ENCODE measurements at places on chromosomes 4 and X.

DNA sequence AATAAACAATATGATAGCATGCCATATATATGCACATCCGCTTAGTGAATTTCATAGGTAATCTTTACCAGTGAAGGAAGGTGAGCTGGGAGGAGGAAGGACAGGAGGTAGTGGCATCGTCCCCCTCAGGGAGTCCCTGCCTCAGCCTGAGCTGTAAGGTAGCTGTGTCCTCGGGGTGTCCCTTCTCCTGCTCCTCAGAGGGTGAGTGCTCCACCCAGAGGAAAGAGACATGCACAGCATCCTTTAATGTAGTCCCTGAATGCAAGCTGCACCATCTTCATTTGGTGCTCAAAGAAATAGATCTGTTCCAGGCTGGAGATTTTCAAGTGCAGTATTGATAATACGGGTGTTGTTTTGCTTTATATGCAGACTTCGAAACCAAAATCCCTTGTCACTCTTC is 330.4 kb upstream of the SFRP2 start:
- DNase-seq = no peak

GRCh38 chr4:140188975-140189374 is 35.0 kb upstream of the MAML3 start:
- no peak for DNase-seq

DNA sequence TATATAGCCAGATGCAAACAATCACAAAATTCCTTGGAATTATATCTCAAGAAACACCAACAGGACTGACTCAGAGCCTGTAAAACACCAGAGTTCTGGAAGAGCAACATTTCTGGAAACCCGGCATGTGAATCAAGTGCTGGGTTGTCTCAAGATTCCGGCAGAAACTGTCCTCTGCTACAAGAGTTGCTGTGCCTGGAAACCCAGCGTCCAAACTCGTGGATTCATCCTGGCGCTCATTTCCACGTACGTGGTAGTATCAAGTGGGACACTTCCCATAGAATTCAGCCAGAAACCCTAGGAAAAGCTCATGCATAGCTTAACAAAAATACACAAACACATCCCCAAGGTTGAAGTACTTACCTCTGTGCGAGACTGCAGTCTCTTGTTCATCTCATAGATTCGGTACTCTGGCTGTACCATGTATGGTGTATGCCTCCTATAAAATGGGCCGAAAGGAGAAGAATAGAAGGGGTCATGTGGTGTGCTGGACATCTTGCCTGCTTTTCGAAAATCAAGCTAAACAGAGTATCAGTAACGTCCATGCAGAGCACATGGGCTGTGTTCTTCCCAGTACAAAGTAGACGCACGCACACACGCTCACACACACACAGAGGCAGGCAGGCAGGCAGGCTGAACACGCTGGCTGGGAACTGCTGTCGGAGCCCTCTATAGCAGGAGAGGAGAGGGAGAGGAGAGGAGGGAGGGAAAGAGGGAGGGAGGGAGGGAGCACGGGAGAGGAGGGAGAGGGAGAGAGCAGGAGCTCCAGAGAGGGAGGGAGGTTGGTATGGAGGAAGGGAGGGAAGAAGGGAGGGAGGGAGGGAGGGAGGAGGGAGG is at the start of gene LDB2:
Gene LDB2, minus strand, starts transcription at position 655 of the 837 bp plus-strand sequence.
- DNase-seq = no peak

- no peak for DNase-seq
These were observed 165.1 kb downstream of the GPAT3 start for GRCh38 chr4:83701041-83701440.

GRCh38 chr4:167944721-167945120 is 147.6 kb upstream of the ANXA10 start:
- no peak for DNase-seq

GRCh38 chr4:188117631-188118324 is 8.4 kb upstream of the TRIML2 start:
- no peak for DNase-seq

GRCh38 chr4:156473151-156473550 is 498.4 kb downstream of the PDGFC start:
- no peak for DNase-seq

DNA sequence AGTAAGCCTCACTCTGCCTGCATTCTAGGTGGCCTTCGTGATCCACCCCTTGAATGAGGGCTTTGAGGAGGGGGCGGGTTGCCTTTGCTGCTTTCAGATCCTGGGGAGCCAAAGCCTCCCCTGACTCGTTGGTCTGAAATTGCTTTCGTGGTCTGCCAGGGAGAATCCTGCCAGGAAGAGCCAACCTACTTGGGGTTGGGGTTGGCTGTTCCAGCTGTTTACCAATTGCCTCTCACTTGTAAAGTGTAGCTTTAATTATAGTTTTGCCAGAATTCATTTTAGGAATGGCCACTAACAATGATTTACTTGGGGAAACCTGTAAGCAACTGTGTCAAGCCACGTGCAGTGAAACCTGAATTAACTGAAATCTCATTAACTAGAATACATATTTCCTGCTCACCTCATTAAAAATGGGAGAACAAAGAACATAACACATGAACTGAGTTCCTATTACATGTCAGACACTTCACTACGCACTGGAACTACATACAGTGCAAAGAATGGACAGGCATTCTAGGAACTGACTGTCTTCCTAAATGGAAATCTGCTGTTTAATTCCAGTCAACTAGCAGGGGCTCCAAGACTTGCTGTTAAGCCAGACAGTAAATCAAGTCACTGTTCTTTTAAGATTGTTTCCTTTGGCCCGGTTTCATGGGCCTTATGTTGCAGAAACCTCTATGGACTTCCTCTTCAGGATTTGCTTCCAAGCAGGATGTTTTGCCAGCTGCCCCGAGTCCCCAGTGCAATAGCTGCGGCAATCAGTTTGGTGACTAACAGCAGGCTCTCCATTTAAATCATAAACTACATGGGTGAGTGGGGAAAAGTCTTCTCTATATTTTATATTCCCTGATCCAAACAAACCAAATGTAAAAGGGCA is 16.4 kb upstream of the NKRF start:
- DNase-seq = no peak

GRCh38 chr4:28254003-28254402 is 1393.4 kb downstream of the STIM2 start:
- DNase-seq = no peak

DNA sequence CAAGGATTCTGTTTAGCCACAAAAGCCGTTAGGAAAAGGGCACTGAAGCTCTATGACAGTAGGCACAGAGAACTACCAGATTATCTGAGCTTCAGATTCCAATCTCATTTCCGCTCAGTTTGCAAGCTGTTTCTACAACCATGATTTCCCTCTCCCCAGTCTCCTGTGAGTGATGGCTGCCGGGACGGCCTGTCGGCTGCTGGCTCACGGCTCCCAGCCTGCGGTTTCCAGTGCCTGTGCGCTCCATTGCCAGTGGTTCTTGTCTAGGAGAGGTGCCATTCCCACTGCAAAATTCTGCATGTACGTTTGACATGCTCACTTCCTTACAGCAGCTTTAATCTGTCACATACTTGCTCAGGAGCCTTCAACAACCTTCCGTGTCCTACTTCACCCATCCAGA is 429.1 kb upstream of the FRG1 start:
- DNase-seq = no peak

GRCh38 chrX:11124112-11124511 is 13.0 kb downstream of the HCCS start:
- no peak for DNase-seq

DNA sequence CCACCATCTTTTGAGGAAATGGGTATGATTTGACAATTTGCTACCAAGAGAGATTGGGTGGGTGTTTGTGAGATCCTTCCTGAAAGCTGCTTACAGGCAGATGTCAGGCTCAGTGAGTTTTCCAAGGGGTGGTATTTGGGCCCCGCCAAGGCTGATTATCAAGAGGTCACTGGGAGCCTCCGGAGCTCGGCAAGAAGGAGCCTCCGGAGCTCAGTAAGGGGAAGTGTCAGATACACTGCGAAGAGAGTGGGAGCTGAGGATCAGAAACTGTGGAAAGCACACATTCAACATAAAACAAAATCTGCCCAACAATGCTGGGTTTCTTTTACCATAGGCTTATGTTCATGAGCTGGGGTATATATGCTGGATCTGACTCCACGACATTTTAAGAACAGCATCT is 714 bp downstream of the RTL3 start:
- no peak for DNase-seq

DNA sequence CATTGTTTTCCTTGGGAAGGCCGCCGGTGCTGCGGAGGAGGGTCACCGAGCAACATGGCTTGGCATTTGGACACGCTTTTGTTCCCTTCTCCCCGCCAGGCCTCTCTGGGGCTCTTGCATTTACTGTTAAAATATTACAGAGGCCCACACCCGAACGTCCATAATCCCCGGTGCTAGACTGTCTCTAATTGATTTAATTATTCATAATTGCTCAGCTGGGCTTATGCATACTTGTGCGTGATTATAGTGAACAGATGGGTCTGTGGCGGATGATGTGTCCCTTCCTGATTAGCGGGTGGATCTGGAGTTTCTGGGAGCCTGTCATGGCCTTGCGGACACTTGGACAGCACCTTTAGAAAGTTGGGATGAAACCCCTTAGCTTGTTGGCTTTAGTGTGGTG is 100.2 kb upstream of the MSX1 start:
- DNase-seq = no peak

- no peak for DNase-seq
These were observed 9.2 kb downstream of the CTSO start for GRCh38 chr4:155944516-155944915.

DNA sequence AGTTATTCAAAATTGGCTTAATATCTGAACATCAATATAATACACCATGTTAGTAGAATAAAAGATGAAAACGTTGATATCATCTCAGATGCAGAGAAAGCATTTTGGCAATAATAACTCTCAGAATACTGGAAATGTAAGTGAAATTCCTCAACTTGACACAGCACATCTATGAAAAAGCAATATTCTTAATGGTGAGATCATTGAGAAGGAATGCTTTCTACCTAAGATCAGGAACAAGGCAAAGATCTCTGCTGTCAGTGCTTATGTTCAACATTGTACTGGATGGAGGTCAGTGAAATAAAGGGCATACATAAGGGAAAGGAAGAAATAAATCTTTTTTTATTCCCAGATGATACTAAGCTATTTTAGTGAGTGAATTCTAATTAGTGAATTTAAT is 40.6 kb downstream of the MRPL1 start:
- DNase-seq = no peak

DNA sequence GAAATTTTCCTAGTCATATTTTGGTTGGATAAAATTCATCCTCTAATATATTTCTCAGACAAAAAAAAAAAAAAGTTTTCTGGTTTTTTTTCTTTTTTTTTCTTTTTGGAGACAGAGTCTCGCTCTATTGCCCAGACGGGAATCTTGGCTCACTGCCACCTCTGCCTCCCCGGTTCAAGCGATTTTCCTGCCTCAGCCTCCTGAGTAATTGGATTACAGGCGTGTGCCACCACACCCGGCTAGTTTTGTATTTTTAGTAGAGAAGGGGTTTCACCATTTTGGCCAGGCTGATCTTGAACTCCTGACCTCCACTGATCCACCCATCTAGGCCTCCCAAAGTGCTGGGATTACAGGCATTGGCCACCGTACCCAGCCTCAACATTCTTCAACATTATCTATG is 432.7 kb upstream of the PABPC4L start:
- no peak for DNase-seq

All from epithelial cell of prostate (primary cell).